Amygdala (tissue), 56 donors: ENCODE measurements at places on chromosomes 1 and 21.

- DNase-seq: no peak
Measured at GRCh38 chr1:89873770-89874169, 52.9 kb downstream of the LRRC8D start.

- DNase-seq: no peak
Measured at GRCh38 chr1:151344291-151344690, 2.8 kb downstream of the RFX5 start.

- no peak for DNase-seq
Measured at GRCh38 chr1:14952626-14953314, 200.8 kb upstream of the TMEM51 start.

DNA sequence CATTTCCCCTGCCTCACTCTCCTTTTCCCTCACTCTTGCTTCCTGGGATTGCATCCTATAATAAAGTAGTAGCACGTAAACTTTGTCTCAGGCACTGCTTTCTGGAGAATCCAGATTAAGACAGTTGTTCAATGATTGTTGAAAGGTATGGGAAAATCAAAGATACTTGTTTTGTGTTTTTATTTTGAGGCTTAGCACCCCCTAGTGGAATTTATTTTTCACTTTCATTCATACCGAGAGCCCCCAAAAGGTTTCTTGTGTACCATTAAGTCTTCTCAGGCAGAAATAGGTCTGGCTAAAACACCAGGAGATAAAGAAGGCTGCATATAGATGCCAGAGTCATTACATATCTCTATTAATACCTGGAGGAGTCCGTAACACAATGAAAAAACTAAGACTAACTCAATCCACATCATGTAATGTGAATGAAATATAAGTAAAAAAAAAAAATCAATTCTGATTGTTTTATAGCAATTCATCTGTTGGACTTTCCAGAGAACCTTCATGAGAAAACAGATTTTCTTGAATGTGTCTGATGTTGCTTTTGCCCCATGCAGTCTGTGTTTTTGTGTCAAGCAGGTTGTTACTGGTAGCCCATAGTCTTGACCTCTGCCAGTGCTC lies 103.5 kb downstream of the RPE65 start:
- no peak for DNase-seq

DNA sequence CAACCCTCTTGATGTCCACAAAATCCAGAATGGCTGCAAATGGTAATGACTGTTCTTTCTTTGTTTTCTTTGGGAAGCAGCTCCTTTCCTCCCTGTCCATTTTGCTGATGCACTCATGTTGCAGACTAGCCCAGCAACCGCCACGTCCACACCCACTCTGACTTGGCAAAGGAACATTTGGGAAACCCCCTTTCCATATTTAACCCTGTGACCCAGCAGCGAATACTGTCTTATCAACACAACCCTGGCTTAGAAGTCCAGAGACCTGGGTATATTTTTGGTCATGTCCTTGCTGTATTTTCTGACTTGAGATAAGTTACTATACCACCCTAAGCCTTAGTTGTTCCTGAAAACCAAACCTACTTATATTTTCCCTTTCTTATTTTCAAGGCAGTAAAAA lies 18.1 kb upstream of the SHE start:
- no peak for DNase-seq
